ENCODE measurements at places on chromosomes 11 and 22.

GRCh38 chr11:67413266-67413849 is 2.1 kb upstream of the CARNS1 start:
- no peak for DNase-seq

DNA sequence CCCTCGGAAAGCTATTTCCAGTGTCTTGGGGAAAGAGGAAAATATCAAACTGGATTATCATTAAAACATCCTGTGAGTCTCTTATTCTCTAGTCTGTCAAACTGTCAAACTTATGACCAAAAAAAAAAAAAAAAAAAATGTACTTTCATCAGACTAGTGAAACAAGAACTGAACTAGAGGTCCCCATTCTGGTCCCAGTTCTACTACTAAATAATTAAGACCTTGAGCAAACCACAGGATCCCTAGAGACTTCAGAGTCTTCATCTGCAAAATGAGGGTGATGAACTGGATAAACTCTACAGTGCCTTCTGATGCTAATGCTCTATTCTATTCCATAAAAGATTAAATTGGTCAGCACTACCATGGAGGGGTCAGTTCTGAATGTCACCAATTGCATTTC is 105.8 kb downstream of the SERGEF start:
- DNase-seq: no peak

DNA sequence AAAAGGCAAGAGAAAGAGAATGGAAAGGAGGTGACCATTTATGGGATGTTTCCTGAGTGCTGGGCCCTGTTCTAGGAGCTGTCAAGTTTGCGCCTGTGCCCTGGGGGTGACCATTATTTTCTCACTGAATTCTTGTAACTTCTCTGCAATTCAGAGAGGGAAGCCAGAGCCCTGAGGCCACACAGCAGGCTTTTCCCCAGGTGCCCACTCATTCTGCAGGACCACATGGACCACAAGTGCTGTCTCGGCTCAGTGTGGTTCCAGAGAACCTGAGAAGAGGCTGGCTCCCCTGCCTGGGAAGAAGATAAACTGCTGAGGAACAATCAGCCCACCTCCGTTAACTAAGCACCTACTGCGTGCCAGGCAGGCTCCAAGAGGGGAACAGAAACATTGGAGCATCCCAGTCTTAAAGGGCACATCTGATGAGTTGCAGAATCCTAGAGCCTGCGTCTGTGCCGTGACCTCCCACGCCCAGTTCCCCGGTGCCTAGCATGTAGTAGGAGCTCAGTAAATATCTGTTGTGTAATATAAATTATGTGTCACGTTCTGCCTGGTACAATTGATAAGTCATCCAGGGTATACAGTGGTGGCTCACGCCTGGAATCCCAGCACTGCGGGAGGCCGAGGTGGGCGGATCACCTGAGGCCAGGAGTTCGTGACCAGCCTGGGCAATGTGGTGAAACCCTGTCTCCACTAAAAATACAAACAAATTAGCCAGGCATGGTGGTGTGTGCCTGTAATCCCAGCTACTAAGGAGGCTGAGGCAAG is 31.6 kb upstream of the CRYBB3 start:
- no peak for DNase-seq

DNA sequence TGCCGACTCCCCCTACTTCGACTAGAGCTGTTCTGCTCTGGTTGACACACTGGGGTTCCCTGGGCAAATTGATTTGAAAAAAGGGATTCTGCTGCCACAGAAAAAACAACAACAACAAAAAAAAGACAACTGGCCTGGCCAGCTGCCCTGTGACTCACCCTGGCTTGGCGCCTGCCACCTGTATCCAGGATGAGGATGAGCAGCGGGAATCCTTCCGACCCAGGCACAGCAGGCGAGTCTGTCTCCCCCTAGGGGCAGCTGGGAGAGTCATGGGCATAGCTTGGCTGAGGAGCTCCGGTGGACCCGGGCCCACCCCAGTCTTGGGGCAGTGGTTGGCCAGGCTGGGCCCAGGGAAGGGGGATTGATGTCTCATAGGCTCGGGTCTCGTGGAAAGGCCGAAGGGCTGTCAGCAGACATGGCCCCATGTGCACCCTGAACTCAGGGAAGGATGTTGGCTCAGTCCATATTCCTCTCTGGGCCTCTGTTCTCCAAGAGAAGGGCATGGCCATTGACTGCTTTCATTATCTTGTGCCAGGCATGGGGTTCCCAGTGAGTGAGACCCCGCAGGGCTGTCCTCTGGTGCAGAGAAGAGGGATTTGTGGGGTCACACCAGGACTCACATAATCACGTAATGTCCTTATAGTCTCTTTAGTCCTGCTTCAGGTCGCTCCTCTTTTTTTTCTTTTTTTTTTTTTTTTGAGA is 10.4 kb upstream of the SUN2 start:
- DNase-seq: peak; percentile 62

GRCh38 chr11:45676522-45677095 is 11.2 kb upstream of the CHST1 start:
- DNase-seq: no peak

DNA sequence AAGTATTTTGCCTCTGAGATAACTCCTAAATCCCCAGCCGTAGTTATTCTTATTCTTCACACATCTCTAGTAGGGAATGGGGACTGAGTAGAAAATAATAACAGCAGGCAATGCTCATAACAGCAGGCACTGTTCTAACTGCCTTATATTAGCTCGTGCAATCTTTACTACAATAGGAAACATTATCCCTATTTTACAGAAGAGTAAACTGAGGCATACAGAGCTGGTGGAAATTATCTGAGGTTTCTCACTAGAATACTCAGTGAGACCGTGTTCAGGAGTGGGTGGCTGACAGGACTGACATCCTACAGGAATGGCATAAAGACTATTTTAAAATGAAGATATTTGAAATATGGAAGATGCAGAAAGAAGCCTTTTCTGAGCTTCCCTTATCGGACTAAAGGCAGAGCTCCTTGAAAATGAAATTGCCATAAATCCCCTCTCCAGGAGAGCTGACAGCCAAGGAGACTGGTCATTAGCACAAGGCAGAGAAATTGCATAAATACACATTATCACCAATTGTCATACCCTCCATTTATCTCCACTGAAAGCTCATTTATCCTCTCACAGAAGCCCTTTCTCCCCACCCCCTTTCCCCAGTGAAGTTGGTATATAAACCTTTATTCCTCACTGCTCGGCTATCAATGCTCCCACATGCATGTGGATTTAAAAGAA is 93.9 kb downstream of the RASSF10 start:
- DNase-seq: no peak

GRCh38 chr11:34642873-34643272 is 22.0 kb downstream of the EHF start:
- DNase-seq: no peak

- DNase-seq: no peak
Observed at GRCh38 chr22:20399866-20400605, 6.1 kb downstream of the ZNF74 start.

DNA sequence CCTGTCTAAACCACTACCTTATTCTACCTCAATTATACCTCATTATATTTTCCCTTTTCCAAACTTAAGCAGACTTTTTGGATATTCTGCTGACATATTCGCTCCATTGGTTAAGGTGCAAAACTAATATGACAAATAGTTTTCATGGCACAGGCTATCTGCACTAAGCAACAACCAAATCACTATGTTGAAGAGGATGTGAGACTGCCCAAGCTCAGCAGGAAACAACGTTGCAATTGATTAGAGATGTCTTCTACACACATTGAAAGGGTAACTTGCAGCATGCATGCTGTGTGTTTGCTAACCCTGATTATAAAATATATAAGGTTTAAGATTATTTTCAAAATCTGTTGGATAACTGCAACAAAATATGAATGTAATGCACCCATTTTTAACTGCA is 61.6 kb downstream of the STK33 start:
- no peak for DNase-seq

Data from neural crest cell (in vitro differentiated cells).